ENCODE measurements at places on chromosomes 6 and 20.
A peak's percentile ranks its signal among the peaks of the same experiment; 100 is the strongest.

DNA sequence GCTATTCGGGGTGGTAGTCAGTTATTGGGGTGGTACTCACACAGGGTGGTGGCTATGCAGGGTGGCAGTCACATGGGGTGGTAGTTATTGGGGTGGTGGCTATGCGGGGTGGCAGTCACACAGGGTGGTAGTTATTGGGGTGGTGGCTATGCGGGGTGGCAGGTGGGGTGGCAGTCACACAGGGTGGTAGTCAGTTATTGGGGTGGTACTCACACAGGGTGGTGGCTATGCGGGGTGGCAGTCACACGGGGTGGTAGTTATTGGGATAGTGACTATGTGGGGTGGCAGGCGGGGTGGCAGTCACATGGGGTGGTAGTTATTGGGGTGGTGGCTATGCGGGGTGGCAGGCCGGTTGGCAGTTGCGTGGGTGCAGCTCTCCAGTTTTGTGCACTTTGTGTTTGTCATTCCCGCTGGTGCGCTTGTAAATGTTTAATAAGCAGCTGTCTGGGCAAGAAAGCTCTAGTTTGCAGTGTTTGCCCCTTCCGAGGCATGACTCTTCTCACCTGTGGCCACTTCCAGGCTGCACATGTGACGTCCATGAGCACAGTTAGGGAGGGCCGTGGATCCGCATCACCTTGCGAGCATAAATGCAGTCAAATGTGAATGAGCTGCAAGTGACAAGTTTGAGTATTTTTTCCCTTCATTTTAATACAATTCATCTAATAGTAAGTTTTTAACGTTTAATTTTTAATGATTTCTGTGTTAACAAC is 219.0 kb upstream of the CST7 start:
- no peak for DNase-seq

DNA sequence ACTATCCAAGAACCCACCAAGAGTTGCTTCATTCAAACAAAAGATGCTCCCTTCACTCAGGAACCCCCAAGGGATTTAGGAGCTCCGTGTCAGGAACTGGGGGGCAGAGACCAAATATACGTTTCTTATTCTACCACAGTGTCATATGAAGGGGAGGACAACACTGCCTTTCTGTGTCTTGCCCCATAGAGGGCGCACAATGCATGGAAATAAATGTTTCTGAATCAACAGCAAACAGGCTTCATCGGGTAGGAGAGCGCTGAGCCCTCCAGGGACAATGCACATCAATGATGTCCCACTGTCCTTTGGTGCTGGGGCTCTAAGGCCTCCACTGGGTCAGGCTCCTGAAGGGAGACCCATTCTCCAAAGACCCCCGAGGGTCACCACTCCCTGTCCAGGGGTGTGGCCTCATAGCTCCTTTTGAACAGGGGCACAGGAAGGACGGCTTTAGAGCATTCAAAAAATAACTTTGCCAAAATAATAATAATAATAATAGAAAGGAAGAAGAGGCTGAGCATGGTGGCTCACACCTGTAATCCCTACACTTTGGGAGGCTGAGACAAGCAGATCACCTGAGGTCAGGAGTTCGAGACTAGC is 31.1 kb downstream of the PLG start:
- DNase-seq = no peak

DNA sequence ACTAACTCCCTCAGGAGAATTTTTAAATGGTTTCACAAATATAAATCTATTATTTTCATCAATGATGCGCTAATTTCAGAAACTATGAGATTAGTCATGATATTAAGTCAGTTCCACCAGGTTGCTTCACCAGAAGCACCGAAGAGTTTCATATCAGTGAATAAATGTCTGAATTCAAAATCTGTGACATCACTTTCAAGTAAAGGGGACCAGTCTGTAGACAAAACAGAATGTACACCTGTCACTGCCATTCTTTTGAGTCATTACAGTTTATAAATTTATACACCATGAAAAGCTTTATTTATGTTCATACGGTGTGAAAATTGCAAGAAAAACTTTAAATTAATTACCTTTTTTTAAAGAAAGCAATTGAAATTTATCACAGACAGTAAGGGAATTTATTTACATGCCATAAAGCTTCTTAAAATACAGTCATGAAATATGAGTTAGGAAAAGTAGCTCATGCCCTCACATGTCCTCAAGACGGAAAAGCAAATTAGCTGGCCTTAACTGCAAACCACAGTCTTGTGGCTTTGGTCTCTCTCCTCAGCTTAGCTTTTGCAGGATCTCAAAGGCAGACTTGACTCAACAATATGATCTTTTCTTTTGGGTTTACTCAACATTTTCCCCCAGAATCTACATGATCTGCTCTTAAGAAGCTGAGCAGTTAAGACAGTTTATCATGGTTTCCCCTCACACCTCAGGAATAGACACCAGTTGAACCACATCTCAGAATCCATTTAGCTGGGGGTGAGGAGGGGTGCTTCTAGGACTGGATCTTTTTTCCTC is 177.7 kb upstream of the MCHR2 start:
- no peak for DNase-seq

- DNase-seq = no peak
Observed at GRCh38 chr6:79627422-79627821, 3.7 kb upstream of the SH3BGRL2 start.

GRCh38 chr20:61744691-61745396 is 320.8 kb downstream of the TAF4 start:
- no peak for DNase-seq

DNA sequence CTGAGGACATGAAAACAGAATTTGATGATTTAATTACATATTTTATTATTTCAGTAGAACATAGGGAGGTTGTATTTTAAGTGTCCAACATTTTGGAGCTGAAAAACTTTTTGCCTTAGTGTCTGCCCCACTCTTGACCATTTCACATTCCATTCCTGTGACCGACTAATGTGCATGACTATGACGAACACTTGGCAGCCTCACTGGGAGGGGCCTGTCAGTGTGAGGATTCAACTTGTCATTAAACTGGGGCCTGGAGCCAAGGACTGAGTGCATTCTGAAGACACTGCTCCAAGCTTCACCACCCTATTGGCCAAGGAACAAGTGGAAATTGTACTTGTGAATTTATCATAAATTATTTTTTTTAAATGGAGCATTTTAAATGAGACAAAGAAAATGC is 661.3 kb downstream of the BCKDHB start:
- DNase-seq = no peak

DNA sequence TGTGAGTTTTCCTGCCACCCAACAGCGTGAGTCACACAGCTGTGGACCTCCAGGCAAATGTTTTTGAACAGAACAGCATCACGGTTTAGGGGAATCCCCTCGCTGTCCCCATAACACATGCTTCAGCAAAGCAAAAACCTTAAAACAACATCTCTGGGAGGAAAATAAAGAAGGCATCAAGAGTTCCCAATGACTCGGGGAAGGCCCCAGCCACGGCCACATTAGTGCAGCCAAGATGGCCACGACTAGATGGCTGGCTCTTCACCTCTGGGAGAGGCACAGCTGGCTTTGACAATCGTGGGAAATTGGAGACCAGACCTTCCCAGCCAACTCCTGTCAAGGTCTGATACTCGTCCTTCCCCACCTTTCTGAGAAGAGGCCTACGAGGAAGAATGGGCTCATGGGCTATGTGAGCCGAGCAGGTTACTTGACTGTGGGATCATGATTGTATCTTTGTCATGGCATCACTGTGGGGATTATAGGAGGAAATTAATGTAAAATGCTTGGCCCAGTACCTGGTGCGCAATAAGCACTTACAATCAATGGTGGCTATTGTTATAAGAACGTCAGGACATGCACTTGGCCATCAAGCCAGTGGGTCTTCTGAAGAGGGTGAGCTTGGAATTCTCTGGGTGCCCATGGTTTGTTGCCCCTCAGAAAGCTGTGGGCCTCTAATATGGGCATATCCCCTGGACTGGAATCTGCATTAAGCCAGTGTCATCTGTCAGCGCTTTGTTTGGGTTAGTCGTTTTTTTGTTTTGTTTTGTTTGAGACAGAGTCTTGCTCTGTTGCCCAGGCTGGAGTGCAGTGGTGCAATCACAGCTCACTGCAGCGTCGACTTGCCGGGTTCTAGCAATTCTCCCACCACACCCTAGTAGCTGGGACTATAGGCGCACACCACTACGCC is 43.6 kb downstream of the FGD2 start:
- peak; percentile 40 for DNase-seq

DNA sequence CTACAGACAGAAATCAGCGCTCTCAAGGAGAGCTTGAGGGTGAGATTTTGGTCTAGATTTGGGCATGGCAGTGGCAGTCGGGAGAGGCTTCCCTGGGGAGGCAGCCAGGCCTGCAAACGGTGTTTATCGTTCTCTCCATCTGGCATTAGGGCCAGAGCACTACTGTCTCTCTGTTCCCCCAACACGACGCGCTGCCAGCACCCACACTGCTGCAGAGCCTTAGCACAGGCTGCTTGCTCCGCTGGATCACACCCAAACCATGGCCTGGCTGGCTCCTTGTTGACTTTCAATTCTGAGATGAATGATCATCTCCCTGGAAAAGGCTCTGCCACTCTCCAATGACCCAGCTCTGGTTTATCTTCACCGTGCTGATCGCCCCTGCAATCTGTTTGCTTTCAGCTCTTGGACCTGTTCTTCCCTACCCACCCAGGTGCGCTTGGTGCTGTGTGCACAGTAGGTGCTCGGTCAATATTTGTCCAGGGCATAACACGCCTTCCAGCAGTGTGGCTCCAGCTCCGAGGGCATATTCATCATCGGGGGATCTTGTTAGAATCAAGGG is 106.1 kb downstream of the TFAP2C start:
- no peak for DNase-seq

- DNase-seq = no peak
Observed at GRCh38 chr20:23368316-23369071, 6.5 kb downstream of the GZF1 start.

DNA sequence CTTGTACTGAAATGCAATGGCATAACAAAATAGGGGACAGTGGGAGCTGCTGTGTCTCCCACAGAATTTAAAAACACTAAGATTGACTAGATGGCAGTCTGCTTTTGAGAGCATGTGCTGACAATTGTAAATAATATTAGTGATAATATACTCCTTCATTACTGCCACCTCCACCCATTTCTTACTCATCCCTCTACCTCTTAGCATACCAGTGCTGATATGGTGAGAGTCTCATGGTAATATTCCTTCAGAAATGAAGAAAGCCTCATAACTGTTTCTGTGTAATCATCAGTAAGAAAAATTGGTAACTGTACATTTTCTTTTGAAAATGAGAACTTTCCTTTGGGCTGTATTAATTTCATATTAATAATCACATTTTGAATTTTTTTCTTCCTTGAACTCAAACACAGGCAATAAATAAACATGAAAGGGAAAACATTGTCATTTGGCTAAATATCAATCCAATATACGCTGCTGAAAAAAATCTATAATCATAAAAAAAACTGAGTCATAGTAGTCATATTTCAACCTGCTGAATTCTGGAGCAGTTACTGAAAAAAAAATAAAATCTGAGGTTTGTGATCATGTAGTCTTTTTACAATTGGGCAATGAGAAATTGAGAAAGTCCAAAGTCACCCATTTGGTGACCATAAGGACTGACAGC is 34.6 kb downstream of the FAM83B start:
- no peak for DNase-seq

GRCh38 chr20:2814587-2815051 is at the start of gene C20orf141:
Gene C20orf141 (plus strand): TSS chr20:2814987. CDS start chr20:2815185, 198 bp downstream.
- no peak for DNase-seq

- DNase-seq = no peak
Observed at GRCh38 chr6:13446381-13446780, 41.0 kb downstream of the GFOD1 start.

DNA sequence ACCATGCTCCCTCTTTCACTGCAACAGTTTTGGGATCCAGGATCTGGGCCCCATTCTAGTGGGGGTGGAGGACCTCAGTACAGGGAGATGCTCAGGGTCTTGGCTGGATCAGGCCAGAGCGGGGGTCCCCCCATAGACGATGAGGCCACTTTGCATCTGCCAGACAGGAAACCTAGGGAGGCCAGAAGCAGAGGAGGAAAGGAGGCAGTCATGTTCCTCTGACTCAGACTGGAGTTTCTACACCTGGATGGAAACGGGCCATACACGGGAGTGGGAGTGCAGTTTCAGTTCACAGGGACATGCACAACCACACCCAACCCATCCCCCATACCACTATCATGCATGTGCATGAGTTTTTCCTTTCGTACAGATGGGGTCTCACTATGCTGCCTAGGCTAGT is 3.6 kb upstream of the EMILIN3 start:
- no peak for DNase-seq

GRCh38 chr6:103872678-103873077 is 987.0 kb downstream of the HACE1 start:
- no peak for DNase-seq

DNA sequence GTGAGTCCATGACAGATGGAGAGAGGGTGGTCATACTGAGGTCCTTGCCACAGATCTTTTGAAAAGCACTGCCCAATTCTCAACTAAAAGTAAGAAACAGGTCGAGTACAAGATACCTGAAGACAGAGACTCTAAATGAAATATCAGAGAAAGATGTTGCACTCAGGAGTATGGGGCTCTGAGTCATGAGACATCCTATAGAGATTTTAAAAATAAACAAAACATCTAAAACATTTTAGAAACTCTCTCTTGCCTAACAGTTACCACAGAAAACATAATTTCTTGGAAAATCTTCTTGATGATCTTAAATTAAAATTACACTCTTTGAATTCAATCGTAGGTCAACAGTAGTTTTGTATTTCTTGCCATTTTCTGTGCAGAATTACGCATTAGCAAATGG is 348.9 kb upstream of the MARCKS start:
- no peak for DNase-seq

DNA sequence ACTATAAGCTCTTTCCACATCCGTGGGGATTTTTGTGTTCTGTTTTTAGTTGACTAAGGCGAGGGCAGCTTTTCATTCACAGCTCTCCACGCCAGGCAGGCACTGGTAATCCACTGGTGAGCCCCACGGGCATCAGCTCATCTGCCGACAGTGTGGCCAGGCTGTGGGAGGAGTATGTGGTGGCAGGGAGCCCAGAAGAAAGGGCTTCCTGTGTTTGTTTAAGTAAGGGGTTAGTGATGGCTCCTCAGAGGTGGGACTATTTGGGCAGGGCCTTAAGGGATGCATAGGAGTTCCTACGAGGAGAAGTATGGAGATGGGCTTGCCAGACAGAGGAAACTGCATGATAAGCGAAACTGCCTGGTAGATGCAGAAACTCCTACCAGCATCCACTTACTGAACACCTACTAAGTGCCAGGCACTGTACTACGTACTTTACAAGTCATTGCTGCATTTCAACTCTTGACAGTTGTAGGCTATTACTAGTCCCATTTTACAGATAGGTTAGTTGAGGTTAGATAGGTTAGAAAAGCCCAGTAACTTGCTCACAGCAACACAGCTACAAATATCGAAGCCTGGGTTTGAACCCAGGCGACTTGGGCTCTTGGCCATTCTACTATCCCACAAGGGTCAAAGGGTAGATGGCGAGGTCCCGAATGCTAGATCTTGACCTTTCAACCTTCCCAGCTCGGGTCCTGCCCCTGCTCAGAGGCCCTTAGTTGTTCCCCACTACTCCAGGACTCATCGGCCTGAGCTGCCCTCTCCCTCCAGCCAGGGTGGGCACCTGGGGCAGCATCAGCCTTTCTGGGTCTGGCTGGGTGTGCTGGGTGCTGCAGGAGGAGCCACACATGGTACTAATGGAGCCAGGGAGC is 55.1 kb downstream of the CEBPB start:
- no peak for DNase-seq

Measured in effector CD8-positive, alpha-beta T cell (primary cell).